ENCODE measurements at places on chromosomes 3 and 15.

GRCh38 chr15:33198541-33198940 is 4.0 kb upstream of the FMN1 start:
- no peak for DNase-seq

DNA sequence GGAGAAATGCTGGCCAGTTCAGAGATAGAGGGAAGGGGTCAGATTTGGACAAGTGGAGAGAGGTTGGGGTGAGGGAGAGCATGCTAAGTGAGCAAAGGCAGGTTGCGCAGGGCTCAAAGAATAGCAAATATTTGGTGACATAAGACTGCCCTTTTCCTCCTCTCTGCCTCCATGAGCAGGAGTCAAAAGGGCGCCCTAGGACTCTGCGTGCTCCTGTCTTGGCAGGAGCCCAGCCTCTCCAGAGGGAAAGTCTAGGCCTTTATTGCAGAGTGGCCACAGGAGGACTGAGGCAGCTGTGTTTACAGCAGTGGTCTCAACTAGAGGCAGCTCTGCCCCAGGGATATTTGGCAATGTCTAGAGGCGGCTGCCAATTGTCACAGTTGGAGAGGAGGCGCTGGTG is 165.6 kb downstream of the FAM43A start:
- DNase-seq = no peak

DNA sequence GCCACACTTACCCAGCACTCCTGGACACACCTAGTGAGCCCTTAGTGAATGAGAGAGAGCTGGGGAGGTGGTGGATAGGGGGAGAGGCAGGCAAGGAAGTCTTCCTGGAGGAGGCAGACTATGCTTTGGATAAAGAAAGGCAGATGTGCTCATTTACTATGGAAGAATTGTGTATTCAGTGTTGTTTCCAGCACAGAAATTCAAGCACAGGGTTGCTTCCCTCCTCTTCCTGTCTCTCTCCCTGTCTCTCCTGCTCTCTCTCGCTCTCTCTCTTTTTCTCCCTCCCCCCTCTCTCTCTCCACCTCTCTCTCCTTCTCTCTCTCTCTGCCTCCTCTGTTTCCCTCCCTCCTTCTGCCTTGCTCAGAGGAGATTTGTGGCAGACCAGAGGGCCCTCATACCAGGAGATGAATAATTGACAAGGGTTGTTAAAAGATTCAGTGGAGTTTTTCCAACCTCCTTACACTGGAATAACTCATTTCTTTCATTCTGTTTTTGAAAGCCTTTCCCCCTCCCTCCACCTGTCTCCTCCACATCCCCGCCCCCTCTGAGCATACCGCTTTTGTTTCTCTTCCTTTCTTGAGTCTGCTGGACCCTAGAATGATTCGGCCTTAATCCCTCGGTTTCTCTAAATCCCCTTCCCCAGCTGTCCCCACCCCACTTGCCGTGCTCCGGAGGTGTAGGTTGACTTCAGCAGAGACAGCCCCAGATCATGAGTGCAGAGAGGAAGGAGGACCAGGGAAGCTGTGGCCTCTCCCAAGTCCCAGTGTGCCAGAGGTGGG is 65.6 kb downstream of the CCDC33 start:
- DNase-seq = no peak

GRCh38 chr3:111601810-111602209 is 6.7 kb upstream of the ZBED2 start:
- no peak for DNase-seq

DNA sequence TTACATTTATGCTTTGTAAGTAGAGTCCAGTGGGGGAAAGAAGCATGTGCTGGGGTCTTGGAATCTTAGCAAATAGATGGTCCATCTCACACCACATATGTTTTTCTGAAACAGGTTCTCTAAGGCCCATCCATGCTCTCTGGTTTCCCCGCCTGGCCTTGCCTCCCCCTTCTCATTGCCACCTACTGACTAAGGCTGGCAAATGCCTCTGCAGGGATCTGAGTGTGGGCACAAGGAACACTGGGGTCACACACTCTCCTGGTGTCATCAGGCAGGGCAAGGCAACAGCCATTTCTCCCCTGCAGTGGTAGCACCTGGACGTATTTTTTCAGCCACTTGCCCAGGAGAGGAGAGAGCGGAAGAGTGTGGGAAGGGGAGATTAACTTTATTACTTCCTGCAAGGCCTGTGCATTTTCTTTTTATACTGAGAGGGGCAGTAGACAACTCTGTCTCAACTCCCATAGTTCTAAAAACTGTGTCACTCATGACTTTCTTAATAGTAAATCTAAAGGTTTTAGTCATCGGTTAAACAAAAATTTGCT is 804.2 kb upstream of the NECTIN3 start:
- DNase-seq = peak; percentile 13

GRCh38 chr15:45812200-45812599 is 177.4 kb downstream of the SQOR start:
- no peak for DNase-seq

DNA sequence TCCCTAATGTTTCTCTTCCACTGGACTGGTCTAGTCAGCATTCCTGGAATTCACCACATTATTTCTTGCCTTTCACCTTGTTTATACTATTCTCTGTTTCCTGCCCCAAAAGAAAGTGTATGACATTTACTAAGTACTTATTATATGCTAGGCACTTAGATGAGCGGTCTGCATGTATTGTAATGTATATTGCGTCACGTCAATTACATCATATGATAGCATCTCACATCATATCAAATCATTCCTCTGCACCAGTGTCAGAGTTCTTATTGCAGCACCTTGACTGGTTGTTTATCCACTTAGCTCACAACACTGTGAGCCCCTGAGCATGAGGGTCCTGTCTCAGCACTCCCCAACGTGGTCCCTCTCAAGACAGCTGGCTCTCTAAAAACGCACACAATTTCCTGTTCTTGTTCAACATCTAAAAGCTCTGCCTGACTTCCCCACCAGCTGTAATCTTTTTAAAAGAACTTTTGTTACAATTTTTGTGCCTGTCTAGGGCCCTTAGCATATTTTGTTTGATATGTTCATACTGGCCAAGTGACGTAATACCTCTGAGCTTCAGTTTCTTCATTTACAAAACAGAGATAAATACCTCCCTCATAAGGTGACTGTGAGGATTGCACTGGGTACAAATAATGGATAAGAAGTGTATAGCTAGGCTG is 58.8 kb downstream of the ARHGAP31 start:
- no peak for DNase-seq

DNA sequence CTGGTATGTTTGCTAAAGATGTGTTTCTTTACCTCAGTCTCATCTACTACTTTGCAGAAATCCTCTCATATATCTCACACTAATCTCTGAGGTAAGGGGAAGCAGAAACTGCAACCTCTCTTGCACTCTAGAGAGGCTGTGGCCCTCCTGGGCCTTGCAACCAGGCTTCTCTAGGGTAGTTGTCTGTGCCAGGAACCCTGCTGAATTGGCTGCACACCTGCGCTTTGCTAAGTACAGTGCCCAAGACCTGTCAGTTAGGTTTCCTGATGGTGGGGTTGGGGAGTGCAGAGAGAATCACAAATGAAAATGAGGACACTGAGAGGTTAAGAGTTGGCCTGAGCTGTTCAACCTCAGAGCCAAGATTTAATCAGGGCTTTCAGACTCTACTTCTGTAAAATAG is 117.2 kb upstream of the PLXNA1 start:
- no peak for DNase-seq

GRCh38 chr3:135271177-135272025 is 476.3 kb downstream of the EPHB1 start:
- DNase-seq = no peak

- no peak for DNase-seq
Observed at GRCh38 chr3:148084931-148085330, 612.8 kb upstream of the AGTR1 start.

DNA sequence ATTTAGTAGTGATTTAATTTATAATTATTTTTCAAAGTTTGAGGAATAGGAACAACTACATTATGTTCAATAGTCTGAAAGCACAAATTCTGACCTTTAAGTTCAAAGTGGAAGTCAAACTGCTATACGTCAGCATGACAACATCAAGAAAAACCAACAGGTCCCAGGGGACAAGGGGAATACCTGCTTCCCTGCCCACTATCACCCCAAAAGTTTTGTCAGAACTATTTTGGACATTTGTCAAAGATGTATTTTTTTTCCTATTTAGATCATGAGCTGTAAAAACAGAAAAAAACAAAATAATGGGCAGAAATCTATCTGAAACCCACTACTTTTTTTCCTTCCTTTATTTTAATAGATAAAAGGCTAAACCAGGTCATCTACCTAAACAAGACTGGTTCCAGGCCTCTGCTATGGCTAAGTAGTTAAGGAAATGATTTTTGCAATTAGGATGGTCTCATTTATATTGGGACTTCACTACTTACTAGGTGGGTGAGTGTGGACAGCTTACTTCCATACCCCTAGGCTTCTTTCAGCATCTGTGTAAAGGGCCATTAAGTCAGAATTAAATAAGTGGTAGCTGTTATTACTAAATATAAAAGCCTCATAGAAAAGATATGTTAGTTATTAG is 746.3 kb downstream of the FHIT start:
- no peak for DNase-seq

DNA sequence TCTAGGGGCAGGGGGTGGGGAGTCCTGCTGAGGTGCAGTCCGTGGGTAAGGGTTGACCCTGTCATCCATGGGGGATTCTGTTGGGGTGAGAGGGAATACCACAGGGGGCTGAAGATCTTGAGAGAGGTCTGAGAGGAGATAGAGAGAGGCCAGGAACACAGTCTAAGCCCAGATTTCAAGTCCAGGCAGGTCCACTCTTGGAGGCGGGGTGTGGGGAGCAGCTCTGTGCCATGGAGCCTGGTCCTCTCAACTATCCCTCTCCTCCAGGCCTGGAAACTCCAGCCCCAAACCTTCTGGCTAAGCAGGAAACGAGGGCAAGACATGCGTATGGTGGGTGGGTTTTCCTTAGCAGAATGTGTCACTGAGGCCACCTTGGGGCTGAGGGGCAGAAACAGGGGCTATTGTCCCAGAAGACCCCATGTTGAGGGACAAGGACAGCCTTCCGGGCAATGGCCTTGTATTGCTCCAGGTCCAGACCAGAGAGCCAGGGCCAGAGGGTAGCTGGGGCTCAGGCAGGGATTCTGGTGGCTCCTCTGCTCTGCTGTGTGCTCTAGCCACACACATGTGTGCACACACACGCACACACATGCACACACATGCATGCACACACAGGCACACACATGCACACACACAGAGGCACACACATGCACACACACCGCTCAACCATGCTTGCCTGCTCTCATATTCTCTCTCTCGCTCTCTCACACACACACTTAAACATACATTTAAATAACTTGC is 48.6 kb upstream of the MAGEF1 start:
- DNase-seq = no peak

GRCh38 chr3:46113608-46114007 is 86.3 kb upstream of the XCR1 start:
- no peak for DNase-seq

DNA sequence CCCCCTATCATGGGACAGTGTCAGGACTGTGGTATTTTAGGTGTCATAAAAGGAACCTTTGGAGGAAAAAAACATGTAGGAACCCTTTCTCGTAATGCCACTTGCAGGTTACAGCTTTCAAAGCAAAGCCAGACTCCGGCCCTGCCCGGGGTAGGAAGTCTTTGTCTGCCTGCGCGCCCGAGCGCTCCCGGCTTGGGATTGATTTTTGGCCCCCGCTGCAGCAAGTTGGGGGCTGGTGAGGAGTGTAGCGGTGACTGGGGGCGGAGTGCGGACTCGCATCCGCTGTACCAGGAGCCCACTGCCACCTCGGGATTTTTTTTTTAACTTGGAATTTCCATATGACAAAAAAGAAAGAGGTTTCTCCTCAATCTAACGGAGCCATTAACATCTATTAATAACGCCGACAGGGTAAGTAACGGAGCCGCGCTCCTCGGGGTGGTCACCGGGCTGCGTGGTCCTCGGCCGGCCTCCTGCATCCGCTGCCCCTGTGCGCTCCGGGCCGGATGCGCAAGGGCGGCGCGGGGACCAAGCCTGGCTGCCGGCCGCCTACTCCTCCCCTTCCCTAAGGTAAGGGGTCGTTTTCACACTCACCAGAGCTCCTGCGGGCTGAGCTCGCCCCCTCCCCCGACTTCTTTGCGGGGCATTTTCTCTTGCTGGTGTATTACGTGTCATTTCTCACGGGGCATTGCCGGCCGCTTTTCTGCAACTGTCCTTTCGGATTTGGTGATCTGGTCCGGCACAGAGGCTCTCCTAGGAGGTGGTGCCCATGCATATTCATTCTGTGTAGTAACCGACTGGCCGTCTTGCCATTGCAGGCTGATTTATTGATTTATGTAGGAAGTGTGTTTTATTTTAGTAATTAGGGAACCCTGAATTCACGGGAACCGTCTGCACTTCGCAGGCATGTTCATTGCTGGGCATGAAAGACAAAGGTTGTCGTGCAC is 219.8 kb upstream of the TOPAZ1 start:
- no peak for DNase-seq
